HEK293T (cell line): ENCODE measurements at places on chromosomes 2 and 18.
A peak's percentile ranks its signal among the peaks of the same experiment; 100 is the strongest.

- no peak for DNase-seq
Observed at GRCh38 chr18:51711298-51711889, 513.9 kb upstream of the MEX3C start.

DNA sequence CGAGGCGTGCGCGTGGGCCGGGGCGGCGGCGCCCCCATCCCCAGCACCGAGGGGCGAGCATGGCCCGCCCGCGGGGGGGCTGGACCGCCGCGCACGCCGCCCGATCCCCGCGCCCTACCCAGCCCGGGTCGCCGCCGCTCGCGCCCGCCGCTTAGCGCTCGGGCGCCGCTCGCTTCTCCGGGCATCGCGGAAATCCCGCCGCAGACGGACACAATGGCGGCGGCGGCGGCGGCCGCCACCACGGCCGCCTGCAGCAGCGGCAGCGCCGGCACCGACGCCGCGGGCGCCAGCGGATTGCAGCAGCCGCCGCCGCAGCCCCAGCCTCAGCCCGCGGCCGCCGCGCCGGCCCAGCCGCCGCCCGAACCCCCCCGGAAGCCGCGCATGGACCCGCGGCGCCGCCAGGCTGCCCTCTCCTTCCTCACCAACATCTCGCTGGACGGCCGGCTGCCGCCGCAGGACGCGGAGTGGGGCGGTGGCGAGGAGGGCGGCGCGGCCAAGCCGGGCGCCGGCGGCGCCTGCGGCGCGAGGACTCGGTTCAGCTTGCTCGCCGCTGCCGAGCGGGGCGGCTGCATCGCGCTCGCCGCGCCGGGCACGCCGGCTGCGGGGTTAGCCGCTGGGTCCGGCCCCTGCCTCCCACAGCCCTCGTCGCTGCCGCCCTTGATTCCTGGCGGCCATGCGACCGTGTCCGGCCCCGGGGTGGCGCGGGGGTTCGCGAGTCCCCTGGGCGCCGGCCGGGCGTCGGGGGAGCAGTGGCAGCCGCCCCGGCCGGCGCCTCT lies 453 bp downstream of the CABLES1 start:
- peak; percentile 57 for DNase-seq

- DNase-seq = peak; percentile 90
Observed at GRCh38 chr18:22169011-22169888, at the start of gene GATA6. Gene GATA6 (plus strand): TSS chr18:22169589. CDS start chr18:22171145, 1,556 bp downstream.

- DNase-seq = no peak
Observed at GRCh38 chr2:102076512-102076911, 66.0 kb upstream of the IL1R1 start.

DNA sequence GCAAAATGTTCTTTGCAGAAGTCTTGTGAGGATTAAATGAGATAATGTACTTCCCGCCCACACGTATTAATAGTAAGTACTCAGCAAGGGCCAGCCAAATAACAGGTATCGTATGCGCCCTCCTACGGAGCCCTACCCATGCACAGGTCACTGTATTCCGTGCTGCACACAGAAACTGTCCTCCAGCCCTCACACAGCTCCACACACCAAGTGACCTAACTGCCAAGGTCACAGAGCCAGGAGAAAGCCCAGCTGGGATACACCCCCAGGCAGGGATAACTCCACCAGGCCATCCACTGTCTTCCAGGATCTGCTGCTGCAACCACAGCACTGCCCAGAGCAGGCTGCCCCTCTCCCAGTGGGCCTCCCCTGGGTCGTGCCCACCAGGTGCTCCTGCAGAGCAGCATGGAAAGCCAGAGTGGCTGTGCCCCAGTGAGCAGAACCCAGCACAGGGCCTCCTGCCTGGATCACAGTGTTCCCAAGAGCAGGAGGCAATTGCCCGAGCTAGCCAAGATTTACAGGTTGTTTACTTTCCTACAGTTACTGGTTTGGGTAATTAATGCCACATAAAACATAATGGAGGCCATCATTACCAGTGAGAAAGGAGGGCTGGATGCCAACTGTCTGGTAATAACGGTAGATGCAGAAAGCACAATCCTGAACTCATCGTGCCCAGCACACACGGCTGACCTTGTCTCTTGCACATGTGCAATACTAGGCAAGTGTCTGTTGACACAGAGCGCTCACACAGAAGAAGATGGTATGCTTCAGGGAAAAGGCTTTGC lies 24.4 kb downstream of the TFCP2L1 start:
- DNase-seq = no peak

DNA sequence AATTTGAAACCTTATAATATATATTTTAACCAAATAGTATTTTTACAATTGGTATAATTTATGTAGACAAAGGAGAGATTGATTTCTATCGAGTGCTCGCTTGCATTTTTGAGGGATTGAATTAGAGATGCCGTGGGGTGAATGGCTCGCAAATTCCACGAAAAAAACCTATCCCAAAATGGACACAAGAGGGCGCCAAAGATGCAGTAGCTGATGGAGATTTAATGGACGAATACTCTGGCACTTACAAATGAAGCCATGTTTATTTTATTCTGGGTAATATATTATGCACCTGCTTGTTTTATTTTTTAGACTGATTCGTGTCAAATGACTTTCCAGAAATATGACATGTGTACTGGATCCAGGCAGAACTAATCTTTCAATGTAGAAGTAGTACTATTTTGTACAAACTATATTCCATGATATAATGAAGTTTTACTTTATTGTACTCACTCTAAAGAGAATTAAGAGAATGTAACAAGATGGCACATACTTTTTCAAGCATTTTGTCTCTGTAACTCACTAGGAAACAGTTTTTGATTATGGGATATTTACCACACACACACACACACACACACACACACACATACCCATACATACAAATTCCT lies 505.4 kb downstream of the PLCL1 start:
- DNase-seq = peak; percentile 67

DNA sequence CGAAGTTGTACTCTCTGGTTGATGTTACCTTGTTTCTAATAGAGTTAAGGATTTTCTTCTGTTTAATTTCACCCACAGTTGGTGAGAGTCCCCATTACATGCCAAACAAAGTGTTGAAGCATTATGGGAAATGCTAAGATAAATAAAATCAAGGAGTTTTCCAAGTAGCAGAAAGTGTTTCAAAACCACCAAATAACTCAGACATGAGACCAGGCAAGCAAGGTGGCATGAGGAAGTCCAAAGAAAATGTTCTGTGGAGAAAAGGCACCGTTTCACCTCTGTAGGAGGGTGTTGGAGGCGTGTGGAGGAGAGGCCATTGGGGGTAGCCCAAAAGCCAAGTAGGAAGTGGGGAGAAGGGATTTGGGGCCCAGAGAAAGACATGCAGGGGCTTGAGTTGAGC lies 8.7 kb downstream of the CFAP221 start:
- DNase-seq = no peak

GRCh38 chr2:59276033-59276432 lies 1034.9 kb upstream of the FANCL start:
- DNase-seq = peak; percentile 17

- no peak for DNase-seq
Observed at GRCh38 chr2:197891897-197892442, 87.6 kb downstream of the PLCL1 start.

DNA sequence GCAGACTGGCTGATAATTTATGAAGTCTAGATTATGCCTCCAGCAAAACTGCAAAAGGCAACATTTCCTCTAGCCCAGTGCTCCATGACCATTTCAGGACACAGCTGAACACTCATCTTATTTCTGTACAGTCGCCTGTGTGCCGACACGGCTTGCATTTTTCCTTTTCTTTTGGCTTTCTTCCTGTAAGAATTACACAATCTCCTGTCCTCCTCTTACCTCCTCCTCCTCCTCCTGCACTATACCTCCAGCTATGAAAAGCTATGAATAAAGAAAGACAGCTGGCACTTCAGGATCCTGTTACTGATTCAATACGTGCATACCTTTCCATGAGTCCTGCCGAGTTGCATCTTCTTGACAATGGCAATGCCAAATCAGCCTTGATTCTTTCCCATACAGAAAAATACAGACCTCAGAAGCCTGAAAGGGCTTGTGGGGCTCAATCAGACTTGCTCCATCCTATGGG lies 32.2 kb upstream of the TRIB2 start:
- DNase-seq = no peak

GRCh38 chr2:15874854-15875804 lies 65.2 kb upstream of the MYCN start:
- no peak for DNase-seq

GRCh38 chr2:156818944-156819343 lies 382.8 kb downstream of the GPD2 start:
- no peak for DNase-seq

- no peak for DNase-seq
Observed at GRCh38 chr2:160279813-160280465, 79.9 kb upstream of the ITGB6 start.

DNA sequence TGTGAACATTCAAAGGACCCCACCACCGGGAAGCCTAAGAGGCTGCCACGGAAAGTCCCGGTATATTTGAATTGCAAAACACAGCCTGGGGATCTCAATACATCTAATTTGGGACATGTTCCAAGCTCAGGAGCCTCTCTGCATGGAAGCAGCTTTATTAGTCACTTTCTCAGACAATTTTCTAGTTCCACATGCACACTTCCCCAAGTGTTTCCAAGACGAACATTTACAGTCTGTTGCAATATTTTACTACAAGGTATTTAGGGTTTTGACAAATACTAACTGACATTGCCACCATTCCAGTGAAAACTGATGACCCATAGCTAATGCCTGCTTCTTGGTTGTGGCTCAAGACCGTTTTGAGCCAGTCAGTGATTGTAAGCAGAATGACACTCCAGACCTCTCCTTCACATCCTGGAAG lies 145.3 kb downstream of the NCKAP5 start:
- DNase-seq = no peak

DNA sequence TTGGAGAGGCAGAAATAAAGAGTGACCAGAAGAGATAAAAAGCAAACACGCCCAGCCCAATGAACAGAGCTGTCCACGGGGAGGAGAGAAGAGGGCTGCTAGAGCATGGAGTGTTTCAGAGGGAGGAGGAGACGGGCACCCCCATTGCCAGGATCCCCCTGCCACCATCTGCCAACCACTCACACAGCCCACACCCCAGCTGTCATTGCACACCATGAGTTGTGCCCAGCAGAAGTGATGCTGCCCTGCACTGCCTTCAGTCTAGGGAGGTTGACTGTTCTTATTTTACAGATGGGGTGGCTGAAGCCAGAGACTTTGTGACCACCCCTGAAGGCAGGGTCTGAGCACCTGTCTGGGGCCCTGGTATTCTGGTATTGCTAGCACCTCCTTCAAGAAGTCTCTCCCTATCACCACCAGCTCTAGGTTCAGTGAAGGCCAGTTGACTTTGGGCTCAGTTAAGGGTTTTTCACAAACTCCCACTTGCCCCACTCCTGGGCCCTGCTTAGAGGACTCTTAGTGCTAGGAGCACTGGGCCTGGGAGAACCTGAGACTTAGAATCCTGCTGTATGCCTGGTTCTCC lies 2.4 kb downstream of the FABP1 start:
- no peak for DNase-seq

DNA sequence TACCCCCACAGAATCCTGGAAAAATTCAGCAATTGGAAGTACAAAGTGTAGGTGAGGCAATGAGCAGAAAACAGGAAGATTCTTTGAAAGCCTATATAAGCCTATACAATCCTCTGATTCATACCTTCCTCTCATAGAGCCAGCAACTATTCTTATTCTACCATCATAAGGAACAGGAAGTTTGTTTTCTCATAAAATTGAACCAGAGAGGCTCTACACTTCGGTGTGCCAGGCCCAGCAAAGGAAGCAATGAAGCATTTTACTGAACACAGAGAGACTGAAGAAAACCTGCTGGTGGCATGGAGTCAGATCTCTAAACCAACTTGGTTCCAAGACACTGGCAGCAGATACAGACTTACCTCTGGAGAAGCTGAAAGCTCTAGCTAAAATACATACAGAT lies 18.7 kb downstream of the CASP8 start:
- DNase-seq = no peak

- DNase-seq = no peak
Observed at GRCh38 chr18:49638209-49638785, 76.4 kb downstream of the LIPG start.

- no peak for DNase-seq
Observed at GRCh38 chr18:42113529-42114191, 158.6 kb downstream of the PIK3C3 start.

GRCh38 chr2:172225786-172226185 lies 123.1 kb upstream of the DLX2 start:
- DNase-seq = no peak

DNA sequence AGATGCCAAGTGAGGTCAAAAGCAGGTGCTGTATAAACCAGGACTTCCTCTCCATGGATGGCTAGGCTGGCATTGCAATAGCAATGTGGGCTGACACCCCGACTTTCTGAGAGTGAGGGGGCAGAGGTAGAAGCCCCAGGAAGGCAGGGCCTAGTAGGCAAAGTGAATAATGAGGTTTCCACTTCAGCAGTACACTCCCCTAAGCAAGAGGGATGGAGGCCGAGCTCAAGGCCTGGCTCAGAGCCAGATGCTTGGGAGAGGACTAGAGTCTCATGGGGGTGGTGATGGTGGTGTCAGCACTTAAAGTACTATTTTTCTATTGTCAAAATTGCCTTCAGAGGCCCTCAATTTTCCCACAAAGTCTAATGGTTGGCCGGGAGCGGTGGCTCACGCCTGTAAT lies 41.6 kb upstream of the HK2 start:
- DNase-seq = no peak

GRCh38 chr2:72117718-72118117 lies 29.9 kb downstream of the CYP26B1 start:
- DNase-seq = no peak

DNA sequence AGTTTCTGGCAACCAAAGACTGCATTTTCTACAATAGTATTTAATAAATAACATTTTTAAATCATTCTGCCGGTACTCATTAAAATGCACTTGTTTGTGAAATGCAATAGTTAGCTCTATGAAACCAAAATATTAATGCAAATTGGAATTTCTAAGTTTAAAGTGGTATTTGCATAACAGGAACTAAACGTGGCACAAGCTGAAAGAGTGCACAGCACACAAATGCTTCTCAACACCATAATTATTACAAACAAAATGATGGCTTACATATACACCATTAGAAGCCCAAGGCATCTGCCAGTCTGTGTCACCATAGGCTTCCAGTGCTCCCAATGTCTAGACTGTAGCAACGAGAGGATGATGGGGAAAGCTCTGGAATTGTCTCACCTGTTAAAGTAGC lies 280.5 kb downstream of the TCF4 start:
- no peak for DNase-seq

DNA sequence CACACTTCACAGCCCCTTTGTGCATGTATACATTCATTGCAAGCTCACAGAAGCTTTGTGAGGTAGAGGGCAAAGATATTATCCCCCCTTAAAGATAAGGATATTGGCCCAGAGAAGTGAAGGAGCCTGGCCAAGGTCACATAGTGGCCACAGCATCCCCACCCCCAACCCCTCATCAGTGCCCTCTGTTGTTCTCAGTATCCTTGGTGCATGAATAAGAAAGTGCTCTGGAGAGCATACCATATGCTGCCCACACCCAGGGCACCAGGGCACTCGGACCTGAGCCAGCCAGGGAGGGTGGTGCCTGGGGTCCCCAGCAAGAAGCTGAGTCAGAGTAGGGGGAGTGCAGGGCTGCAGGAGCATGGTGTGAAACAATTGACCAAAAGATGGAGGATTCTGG lies 3.3 kb downstream of the DYSF start:
- no peak for DNase-seq

DNA sequence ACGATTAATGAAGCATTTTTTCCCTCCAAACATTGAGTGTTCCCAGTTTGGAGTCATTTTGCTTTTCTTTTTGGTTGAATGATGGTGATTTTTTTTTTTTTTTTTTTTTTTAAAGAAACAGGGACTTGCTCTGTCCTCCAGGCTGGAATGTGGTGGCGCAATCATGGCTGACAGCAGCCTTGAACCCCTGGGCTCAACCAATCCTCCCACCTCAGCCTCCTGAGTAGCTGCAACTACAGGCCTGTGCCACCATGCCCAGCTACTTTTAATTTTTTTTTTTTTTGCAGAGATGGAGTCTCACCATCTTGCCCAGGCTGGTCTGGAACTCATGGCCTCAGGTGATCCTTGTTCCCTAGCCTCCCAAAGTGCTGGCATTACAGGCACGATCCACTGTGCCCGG lies 46.2 kb downstream of the IMPA2 start:
- DNase-seq = no peak
